Stimulated activated CD8-positive, alpha-beta memory T cell treated with anti-CD3 and anti-CD28 coated beads, Interleukin-15, amount 100 ng/mL, for 48 hours (primary cell): ENCODE measurements at places on chromosomes 3 and 15.

DNA sequence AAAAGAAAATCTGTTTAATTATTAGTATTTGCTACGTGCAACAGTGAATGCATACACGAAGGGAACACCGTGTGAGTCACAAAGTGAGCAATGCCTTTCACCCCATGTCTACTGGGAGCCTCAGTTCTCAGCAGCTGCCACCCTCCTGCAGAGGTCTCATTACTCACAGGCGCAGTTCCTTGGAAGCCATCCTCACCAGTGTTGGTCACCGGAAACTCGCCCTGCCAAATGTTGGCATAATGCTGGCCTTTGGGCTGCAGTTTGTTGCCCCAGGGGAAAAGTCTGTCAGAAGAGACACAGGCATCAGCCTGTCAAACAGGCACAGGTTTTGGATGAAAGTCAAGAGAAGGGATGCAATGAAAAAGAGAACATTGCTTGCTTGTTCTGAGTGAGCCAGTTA is 50.1 kb downstream of the SUMF1 start:
- DNase-seq = no peak

GRCh38 chr15:57541805-57542504 is 49.7 kb upstream of the MYZAP start:
- no peak for DNase-seq

DNA sequence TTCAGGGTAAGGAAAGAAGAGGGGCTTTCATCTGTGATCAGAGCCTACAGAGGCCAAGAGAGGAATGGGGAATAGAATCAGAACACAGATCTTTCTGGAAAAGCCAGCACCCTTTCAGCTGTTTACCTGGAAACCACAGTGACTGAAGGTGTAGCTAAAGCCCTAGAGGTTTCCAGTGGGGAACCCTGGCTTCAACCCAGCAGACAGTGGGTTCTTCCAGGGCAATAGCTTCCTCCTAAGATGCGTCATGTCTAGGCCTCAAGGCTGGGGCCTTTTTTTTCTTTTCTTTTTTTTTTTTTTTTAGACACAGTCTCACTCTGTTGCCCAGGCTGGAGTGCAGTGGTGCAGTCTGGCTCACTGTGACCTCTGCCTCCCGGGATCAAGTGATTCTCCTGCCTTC is 3.1 kb upstream of the CPNE9 start:
- DNase-seq = no peak

GRCh38 chr3:54863786-54864185 is 64.1 kb downstream of the LRTM1 start:
- DNase-seq = no peak

DNA sequence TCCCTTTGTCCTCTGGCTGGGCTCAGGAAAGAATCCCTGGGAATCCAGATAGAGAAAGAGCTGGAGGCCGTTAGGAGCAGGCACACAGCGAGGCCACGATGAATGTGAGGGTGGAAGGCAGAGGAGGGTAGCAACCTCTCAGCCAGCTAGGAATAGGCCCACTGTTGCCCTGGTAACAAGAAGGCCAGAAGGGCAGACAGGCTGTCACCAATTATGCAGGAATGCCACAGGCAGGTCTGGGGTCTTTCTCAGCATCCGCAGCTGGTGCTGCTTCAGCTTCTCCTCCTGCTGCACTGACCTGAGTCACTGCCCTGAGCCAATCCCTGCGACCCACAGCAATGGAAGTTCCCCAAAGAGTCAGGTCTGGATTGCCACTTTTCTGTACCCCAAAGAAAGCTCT is 62.8 kb upstream of the C3orf80 start:
- DNase-seq = no peak

GRCh38 chr3:71110385-71111222 is 472.9 kb downstream of the FOXP1 start:
- no peak for DNase-seq

DNA sequence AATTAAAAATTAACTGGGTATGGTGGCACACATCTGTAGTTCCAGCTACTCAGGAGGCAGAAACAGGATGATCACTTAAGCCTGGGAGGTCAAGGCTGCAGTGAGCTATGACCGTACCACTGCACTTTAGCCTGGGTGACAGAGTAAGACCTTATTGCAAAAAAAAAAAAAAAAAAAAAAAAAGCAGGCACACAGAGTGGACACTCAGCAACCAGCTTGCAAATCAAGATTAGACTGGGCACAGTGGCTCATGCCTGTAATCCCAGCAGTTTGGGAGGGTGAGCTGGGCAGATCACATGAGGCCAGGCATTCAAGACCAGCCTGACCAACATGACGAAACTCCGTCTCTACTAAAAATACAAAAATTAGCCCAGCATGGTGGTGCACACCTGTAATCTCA is 5.4 kb downstream of the CLN6 start:
- DNase-seq = no peak

DNA sequence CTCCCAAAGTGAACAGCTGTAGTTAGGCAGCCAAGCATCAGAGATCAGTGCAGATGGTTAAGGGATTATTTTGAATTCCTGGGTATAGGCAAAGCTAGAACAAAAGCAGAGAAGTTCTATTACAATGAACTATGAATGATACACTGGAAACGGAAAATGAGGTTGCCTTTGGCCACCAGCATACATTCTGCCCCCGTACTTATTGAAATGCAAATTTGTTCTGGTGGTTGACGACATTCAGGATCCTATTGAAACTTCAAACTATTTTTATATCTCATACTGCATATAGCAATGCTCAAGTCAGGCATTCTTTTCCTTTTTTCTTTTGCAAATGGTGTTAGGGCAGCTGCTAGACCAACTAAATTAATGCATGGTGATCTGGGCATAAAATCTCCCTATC is 61.7 kb downstream of the SLC12A1 start:
- no peak for DNase-seq

DNA sequence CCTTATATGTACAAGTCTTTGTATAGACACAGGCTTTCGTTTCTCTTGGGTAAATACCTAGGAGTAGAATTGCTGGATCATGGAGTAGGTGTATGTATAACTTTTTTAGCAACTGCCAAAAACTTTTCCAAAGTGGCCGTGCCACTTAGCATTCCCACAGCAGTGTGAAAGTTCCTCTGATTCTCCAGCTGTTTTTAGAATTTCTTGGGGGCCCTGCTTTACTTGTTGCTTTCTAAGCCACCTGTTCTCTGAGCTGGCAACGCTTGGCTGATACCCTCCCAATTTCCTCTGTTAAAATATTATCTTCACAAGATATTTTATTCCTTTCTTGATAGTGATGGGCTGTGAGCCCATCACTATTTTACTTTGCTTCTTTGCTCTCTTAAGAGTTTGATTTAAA is 19.2 kb downstream of the LIMD1 start:
- no peak for DNase-seq

DNA sequence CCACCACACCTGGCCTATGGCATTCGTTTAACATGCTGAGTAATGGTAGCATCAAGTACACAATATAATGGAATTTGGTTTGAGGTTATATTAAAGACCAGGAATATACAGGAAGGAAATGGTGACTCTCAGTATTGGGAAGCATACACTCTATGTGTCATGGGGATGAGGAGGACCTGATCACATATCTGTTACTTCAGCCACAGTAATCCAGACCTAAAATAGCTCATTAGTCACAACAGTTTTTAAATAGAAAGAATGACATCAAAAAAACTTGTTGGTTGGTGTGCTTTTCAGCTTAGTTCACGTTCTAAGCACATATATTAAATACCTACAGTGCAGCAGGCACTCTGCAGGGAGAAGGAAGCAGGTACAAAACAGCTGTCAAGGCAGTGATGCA is 52.5 kb upstream of the ATP2C1 start:
- DNase-seq = no peak

- DNase-seq = no peak
Observed at GRCh38 chr3:195714380-195715011, 6.3 kb upstream of the MUC20 start.

DNA sequence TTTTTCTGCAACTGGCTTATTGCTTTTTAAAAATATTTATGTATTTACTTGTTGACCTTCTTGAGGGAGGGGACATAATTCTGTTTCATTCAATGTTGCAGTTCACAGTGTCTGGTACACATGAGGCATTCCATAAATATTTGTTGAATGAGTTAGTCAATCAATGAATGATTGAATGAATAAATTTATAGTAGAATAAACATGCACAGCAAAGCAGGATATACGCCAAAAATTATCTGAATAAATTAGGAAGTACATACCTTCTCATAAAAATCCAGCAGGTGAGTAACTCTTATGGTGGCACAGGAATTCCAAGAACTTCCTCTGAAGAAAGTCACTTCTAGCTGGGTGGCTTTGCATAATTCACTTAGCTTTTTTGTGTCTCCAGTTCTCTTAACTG is 469.4 kb upstream of the ATP11B start:
- DNase-seq = no peak

GRCh38 chr3:172009803-172010202 is 29.6 kb upstream of the FNDC3B start:
- DNase-seq = no peak

GRCh38 chr15:82851306-82851850 is 42.0 kb downstream of the WHAMM start:
- DNase-seq = no peak

DNA sequence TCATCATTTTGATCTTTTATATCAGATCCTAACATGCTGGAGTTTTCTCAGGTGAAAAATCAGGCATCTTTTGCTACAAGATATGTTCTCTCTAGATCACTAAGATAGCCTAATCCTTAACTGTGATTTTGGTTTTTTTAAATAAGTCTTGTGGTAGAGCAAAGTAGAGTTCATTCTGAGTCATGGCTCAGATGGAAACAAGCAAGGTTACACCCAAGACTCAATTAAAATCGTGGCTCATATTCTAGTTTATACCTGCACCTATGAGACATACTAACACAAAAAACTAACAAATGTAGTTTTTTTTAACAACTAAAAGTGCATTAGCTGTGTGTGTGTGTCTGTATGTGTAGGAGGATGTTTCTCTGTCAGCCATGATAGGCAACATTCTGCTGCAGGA is 428.2 kb downstream of the NLGN1 start:
- no peak for DNase-seq

GRCh38 chr3:9686050-9686550 is 17.5 kb upstream of the CPNE9 start:
- no peak for DNase-seq

DNA sequence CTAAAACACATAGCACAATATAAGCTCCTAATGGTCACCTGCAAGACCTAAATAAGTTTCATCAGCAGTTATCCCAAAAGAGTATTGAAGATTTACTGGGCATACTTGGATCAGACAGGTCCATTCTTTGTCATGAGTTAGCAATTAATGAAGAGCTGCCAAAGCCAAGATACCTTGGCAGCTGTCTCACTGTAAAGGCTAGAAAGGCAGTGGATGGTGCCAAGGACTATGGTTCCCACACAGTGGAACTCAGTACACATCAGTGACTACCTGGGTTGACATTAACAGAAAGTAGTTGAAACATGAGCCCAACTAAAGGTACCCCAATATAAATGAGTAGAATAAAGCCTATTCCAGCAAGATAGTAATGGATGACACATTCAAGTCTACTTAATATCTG is 41.1 kb upstream of the TMCO5A start:
- no peak for DNase-seq

DNA sequence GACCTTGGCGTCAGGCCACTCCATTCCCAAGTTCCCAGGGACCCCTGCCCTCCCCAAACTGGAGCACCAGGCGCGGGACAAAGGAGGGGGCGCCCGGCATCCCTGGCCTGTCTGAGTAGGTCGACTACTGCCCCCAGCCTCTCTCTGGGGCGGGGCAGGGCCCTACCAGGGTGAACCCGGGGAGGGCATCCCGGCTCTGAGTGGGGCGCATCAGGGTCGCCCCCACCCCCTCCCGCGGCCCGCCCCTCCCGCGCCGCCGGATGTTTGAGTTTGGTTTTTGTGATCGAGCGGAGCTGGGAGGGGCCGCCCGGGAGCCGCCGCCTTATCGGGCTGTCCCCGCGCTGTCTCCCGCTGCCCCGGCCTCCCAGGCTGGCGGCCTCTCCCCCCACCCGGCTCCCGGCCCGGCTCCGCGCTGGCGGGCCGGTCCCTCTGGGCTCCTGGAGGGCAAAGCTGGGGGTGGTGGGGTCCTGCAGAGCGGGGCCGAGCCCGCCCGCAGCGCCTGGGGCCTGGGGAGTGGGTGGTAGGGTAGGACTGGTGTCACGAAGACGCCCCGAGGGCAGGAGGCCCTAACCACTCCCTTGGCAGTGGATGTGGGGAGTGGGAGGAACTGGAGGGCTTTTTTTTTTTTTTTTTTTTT is 47.2 kb upstream of the SMAD6 start:
- DNase-seq = no peak

DNA sequence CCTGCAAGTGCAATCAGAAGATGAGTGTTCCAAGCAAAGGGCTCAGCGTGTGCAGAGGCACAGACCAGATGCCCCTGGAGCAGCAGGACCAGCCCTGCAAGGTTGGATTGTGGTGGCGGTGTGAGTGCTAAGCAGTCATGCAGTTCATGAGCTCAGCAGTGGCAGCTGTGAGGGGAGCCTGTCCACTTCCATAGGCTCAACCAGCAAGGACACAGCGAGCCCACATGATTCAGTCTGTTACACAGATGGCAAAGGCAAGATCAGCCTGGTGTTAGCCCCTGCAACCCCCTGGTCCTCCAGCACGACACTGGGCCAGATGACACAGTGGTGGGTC is 95.9 kb upstream of the PRR23E start:
- DNase-seq = no peak

- DNase-seq = no peak
Observed at GRCh38 chr3:183434992-183435391, 6.6 kb upstream of the MCF2L2 start.

DNA sequence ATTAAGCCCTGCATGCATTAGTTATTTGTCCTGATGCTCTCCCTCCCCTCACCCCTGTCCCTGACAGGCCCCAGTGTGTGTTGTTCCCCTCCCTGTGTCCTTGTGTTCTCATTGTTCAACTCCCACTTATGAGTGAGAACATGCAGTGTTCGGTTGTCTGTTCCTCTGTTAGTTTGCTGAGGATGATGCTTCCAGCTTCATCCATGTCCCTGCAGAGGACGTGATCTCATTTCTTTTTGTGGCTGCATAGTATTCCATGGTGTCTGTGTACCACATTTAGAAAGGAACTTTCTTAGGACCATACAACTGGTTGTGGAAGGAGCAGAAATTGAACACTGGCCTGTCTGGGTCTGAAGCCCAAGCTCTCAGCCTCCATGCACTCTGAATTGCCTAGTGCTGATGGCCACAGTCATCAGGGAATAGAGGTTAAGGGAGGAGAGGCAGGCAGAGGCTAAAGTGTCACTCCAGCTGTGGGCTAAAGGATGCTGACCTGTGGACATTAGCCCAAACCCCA is 138.5 kb downstream of the FNDC3B start:
- no peak for DNase-seq
